ENCODE measurements at places on chromosomes 5 and 9.
A peak's percentile ranks its signal among the peaks of the same experiment; 100 is the strongest.

DNA sequence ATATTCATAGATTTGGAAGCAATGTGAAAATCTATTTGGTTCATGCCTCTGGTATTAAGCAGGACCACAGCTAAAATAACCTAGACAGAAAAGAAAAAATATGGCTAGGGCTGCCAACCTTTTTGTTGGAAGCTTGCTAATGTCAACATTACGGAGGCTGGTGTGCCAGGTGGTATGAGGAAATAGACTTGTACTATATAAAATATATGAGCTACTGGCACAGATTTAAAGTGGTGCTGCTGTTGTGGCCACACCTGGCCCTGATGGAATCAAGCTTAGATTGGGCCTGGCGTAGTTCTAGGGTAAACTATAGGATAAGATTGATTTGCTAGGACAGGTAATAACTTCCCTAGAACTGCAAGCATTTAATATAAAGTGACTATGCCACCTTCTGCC, 10.6 kb upstream of the PARP8 start:
- DNase-seq = no peak

- no peak for DNase-seq
These were observed 6.4 kb upstream of the PAEP start for GRCh38 chr9:135555203-135555602.

- DNase-seq = no peak
These were observed 5.5 kb downstream of the PCDH1 start for GRCh38 chr5:141872496-141873356.

DNA sequence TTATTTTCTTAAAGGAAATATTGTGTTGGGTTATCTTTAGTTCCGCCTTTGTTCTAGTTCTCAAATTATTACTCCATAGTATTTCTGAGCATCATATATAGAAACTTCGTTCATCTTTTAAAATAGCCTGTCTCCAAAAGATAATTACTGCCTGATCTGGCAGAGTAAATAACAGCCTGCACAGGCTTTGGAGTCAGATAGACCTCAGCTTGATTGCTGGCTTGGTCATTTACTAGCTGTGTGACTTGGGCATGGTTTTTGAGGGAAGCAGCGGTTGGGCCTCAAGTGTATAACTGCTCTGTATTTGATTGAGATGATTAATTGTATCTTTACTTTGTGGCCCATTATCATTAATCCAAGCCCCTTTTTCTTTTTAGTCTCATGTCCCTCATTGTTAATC, 50.1 kb downstream of the FBXO38 start:
- DNase-seq = no peak

DNA sequence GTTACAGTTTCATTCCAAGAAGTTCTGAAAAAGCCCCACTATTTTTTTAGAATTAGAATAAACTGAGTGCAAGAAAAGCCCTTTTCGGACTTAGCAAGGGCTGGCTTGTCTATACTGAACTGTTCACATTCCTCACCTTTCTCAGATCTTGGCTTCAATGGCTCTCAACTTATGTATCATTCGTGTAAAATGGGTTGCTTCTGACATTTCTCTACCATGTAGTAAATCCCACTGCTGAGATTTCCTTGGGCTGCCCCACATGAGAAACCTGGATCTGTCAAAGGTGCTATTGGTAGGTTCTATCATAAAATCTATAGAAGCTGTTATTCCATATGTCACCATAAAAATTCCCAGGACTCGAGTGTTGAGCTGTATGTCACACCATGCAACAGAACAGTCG, 454.3 kb downstream of the CTNND2 start:
- DNase-seq = no peak

GRCh38 chr5:143636931-143637528, 174.9 kb upstream of the HMHB1 start:
- no peak for DNase-seq

DNA sequence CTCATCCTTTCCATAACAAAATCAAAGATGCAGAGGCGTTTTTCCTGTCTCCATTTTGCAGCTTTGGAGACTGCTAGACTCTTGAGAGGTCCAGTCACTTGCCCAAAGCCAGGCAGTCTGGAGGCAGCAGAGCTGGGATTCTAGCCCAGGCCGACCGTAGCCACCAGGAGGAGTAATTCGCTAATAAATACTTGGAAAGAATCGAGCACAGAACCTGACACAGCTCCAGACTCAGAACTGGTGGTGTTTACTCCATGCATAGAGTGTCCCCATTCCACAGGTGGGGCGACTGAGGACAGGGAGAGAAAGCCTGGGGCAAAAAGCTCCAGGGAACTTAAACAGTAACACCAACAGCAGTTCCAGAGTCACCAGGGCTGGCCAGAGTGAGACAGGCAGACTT, 10.7 kb upstream of the CERCAM start:
- no peak for DNase-seq

DNA sequence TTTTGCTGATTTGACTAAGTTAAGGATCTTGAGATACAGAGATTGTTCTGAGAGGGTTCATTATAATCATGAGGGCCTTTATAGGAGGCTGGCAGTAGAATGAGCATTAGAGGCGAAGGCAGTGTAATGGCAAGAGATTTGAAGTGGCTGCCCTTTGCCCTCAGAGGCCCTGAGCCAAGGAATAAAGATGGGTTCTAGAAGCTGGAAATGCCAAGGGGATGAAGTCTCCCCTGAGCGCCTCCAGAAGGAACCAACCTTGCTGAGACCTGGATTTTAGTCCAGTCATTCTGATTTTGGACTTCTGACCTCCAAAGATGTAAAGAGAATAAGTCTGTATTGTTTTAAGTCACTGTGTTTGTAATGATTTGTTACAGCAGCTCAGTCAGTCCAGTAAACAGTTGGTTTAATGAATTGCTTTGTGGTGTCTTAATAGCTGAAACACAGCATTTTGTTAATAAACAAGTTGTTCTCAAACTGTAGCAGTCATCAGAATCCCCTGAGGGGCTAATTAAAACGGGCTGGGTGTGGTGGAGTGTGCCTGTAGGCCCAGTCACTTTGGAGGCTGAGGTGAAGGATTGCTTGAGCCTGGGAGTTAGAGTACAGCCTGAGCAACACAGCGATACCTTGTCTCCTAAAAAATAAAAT, 23.2 kb downstream of the GLRX start:
- DNase-seq = no peak

DNA sequence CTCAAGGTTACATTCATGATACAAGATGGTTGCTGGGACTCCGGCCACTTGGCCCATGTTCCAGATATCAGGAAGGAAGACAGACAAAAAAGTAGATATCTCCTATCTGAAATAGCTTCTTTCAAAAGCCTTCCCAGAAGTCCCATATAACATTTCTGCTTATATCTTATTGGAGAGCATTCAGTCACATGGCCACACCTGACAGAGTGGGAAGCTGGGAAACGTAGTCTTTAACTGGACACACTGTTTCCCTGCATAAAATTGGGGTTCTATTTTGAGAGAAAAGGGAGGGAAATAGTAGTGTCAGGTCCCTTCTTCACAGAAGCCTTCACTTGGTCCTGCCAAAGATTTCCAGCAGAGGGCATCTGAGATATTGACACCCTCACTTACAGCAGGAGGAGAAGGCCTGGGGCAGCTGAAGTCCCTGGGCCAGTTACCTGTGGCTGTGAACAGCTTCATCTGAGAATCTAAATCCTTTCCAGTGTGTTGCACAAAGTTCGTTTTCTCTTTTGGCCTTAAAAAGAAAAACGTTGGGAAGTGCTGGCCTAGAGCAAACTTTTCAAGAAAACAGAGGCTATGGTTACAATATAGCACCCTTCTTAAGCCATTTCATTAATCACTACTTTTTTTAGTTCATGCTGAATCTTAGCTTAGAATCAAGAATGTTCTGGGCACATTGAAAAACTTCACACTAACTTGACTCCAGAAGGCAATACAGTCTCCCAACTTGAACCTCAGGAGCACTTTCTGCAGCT, 33.5 kb downstream of the SPEF2 start:
- DNase-seq = peak; percentile 25

DNA sequence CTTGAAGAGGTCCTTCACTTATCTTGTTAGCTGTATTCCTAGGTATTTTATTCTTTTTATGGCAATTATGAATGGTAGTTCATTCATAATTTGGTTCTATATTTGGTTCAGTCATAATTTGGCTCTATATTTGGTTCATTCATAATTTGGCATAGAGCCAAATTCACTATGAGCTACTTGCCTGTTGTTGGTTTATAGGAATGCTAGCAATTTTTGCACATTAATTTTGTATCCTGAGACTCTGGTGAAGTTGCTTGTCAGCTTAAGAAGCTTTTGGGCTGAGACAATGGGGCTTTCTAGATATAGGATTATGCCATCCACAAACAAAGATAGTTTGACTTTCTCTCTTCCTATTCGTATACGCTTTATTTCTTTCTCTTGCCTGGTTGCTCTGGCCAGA, 142.2 kb downstream of the PLCXD3 start:
- no peak for DNase-seq

- no peak for DNase-seq
These were observed at the start of gene C5orf58 for GRCh38 chr5:170232786-170233185. Gene C5orf58 (plus strand): TSS chr5:170232985. CDS start chr5:170234977, 1,992 bp downstream.

GRCh38 chr5:160231783-160232342, 2.6 kb downstream of the FABP6 start:
- DNase-seq = no peak

DNA sequence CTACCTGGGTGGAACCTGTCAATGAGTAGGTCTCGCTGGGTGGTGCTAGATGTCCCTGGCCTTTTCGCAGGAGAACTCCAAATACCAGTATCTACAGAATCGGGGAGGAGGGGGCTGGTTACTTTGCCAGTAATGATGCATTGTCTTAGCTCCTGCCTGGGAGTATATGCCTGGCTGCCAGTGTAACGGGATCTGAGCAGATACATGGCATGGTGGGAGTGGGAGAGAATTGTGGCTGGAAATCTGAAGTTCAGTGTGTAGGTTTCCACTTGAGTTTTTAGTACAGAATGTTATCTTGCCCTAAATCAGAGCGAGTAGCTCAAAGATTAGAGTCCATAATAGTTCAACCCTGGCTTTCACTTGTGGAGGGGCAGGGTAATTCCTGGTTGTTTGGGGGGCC, 38.0 kb upstream of the FANCC start:
- DNase-seq = no peak

- no peak for DNase-seq
These were observed 7.6 kb upstream of the TBC1D2 start for GRCh38 chr9:98263080-98263479.

GRCh38 chr9:17905781-17906175, 326.9 kb downstream of the SH3GL2 start:
- DNase-seq = peak; percentile 15

DNA sequence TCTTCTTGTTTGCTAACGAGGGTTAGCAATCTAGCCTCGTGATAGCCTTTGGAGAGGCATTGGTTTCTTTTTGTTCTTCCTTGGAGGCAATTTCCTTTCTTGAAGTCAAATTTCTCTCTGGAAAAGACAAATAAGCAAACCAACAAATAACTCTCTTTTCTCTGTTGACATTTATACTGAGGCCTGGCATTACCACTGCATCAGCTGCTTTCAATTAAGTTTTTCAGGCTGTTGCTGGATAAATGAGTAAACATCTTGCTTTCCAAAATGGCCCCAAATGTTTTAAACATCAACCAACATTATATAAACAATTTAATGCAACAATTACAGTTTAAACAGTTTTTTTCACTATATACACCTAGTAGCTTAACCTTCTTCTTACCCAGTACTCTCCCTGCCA, 264.4 kb downstream of the HTR1A start:
- DNase-seq = no peak

GRCh38 chr5:68126886-68127285, 88.7 kb upstream of the PIK3R1 start:
- DNase-seq = no peak

GRCh38 chr9:84900421-84900820, 230.9 kb downstream of the NTRK2 start:
- DNase-seq = no peak

- DNase-seq = no peak
These were observed 185.2 kb downstream of the DCP2 start for GRCh38 chr5:113161806-113162205.

DNA sequence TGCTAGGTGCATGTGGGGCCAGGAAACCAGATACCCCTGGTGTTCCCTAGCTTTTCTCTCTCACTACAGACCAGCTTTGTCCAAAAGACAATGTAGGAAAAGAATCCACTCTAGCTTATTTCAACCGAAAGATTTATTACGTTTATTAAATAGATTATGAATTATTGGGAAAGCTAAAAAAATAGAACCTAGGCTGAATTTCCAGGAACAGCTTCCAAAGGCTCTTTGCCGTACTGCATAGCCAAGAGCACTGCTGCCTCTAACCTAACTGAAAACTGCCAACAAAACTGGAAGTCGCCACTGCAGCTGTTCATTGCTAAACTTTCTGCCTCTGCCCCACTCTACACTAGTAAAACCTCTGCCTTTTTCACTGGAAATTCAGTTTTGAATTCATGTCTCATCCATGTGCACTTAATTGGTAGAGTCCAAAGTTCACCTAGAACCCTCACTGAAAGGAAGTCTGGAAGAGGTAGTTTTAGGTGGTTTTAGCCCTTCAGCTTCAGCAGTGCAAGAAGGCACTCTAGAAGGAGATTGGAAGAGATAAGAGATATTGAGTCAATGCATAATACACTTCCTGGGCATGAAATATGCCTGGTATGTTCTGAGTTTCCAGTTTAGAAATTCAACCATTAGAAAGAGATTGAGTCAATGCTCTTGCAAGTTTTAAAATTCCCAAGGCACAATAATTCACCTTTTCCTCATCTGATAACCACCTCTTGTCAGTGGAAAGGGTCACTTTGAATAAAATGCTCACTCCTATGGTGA, 927.9 kb downstream of the MAT2B start:
- DNase-seq = no peak

GRCh38 chr9:6645355-6646292, at the start of gene GLDC:
Gene GLDC (minus strand): TSS chr9:6645729. CDS start chr9:6645499, 230 bp downstream.
- peak; percentile 57 for DNase-seq

- DNase-seq = no peak
These were observed 661.9 kb downstream of the ANXA1 start for GRCh38 chr9:73813546-73813945.

- no peak for DNase-seq
These were observed 11.3 kb downstream of the IL4 start for GRCh38 chr5:132684922-132685720.

- no peak for DNase-seq
These were observed 11.6 kb upstream of the ANXA2R start for GRCh38 chr5:43051684-43052083.

DNA sequence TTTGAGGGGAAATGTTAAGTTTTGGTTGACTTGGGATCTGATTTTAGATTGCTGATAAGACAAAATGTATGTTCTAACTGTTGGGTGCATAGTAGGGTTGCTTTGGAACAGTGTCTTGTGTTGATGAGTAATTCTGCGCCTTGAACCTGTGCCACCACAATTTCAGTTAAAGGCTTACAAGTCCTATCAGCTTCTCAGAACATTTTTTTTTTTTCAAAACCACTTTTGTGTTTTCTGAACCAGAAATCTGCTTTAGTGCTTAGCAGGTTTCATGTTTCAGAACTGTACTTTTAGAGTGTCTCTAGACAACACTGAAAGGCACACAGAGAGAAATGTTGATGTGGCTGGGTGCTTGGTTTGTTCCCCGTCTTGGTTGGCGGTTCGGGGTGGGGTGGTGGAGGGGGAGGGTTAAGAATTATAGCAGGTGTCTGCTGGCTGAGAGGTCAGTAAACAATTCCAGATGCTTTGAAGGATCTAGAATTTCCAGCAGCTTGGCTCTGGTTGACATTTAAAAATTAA, 84.6 kb downstream of the ANKRD55 start:
- DNase-seq = no peak

Measured in neural crest cell (in vitro differentiated cells).